ENCODE measurements at places on chromosomes 2 and 18.

DNA sequence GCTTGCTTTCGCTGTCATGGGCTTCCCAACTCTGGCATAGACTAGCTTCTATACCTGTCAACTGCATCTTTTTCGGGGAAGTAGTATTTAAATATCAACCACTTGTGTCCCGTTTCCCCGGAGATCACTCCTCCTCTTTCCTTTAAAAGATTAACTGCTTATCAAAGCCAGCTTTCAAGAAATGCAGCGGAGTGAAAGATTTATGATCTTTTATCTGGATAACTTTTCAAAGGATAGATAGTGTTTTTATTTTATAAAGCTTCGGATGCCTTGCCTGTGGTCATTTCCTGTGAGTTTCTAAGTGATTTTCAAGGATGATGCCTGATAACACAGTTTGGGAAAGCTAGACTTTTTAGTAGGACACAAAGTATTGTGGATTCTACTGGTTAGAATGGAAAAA is 2.9 kb upstream of the IGFBP5 start:
- no peak for DNase-seq

- DNase-seq, result no peak
Observed at GRCh38 chr2:225398372-225398771, 1.1 kb upstream of the NYAP2 start.

GRCh38 chr18:73150199-73150598 is 282.4 kb upstream of the NETO1 start:
- no peak for DNase-seq

DNA sequence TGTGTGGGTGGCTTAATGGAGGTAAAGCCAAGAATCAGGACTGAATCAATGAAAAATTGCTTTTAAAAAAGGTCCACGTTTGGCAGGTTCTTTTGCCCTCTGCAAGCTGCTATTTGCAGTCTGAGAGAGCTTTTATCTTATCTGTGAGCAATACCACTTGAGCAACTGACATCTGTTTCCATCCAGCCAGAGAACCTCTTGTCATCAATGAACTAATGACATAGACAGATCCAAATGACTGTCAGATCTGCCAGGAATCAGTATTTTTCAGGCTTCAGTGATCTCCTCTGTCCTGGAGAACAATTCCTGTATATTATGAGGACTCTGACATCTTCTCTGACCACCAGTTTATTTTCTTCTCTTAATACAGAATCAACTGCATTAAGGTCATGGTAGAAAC is 608.1 kb downstream of the LRP1B start:
- DNase-seq, result no peak

- DNase-seq, result no peak
Observed at GRCh38 chr2:95232232-95232631, 24.9 kb downstream of the ZNF892 start.

- no peak for DNase-seq
Observed at GRCh38 chr2:106073678-106074406, 120.3 kb downstream of the UXS1 start.

- DNase-seq, result no peak
Observed at GRCh38 chr18:7822435-7823331, 255.6 kb downstream of the PTPRM start.

- DNase-seq, result no peak
Observed at GRCh38 chr2:48588745-48589144, 28.9 kb upstream of the GTF2A1L start.

DNA sequence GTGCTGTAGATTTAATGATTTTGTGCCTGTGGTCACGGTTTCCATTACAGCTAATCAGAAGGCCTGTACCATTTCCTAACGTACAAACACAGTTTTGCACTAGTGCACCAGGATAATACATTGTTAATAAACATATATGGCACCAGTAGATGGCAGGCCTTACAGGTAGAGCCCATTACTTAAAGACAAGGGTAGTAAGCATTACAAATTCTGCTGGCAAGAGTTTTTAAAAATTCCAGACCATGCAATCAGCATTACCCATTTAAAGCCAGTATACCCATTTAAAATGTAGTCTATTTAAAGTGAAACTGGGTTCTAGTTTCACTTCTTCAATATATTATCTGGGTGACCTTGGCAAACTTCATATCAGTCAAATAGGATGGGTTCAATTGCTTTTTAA is 224.2 kb downstream of the NUP35 start:
- no peak for DNase-seq

DNA sequence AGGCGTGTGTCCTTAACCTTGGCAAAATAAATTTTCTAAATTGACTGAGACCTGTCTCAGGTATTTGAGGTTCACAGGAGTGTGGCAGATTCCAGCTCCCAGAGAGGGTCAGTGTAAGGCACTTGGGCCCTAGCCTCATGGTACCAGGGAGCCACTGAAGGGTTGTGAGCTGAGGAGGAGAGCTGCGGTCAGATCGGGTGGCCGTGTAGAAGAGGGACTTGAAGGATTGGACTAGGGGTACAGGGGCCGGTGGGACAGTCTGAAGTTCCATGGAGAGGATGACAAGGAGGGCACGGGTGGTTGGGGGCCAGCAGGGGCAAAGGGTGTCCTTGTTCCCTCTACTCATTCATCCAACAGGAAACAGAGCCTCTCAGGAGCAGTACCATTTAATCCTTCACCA is 327.0 kb upstream of the HS6ST1 start:
- DNase-seq, result no peak

GRCh38 chr2:27717070-27717795 is 53.5 kb downstream of the SLC4A1AP start:
- no peak for DNase-seq

DNA sequence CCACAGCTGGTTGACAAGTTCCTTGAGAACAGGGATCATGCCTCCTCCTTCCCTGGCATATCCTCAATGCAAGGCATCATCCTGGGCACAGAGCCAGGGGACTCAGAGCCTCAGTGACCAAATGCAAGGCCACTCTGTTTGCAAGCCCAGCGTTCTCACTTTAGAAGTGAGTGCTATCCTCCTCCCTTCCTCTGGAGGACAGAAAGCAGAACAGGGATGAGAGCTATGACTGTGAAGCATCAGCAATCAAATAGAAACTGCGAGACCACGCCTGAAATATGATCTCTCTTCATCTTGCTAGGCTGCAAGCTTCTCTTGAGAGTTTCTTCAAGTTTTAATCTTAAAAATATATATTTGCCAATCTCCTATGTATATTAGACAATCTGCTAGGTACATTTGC is 119.8 kb downstream of the LRATD1 start:
- DNase-seq, result no peak

- DNase-seq, result no peak
Observed at GRCh38 chr2:225112362-225113126, 70.3 kb upstream of the DOCK10 start.

GRCh38 chr2:231720292-231720986 is 12.1 kb downstream of the PTMA start:
- no peak for DNase-seq

DNA sequence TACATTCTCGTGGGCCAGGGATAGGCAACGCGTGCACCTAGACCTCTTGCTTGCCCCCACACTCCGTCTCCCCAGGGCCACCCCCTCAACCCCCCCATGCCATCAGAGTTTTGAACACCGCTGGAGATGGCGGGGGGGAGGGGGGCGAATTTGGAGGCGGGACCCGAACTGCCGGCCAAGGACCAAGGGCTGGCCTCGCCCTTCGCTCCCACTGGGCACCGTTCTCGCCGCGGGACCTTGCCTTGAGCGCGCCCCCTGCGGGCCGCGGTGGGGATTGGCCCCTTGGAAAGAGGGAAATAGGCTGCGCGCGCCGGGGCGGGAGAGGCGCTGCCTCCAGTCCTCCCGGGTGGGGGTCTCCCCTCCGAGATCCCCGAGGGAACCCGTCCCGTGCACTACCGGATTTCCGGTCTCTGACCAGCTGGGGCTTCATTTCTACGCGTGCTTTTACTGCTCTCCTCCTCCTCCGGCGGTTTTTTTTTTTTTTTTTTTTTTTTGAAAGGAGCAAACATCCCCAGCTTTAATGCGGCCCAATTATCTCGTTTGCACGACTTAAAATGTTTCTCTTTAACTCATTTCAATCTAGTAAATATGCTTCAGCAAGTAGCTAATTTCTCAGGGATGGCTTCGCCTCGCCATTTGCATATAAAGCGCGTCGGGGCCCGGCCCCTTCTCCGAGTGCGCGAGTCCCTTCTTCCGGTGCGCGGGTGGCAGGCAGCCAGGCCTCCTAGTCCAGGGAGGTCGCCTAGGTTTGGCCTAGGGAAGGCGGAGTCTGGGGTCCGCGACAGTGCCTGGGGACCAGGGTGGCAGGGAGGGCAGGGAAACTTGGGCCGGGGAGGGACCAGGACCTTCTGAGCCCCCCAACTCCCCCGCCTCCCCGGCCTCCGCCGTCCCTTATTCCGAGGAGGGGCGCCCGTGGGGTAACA is 10.0 kb upstream of the GBX2 start:
- DNase-seq, result peak; percentile 79

DNA sequence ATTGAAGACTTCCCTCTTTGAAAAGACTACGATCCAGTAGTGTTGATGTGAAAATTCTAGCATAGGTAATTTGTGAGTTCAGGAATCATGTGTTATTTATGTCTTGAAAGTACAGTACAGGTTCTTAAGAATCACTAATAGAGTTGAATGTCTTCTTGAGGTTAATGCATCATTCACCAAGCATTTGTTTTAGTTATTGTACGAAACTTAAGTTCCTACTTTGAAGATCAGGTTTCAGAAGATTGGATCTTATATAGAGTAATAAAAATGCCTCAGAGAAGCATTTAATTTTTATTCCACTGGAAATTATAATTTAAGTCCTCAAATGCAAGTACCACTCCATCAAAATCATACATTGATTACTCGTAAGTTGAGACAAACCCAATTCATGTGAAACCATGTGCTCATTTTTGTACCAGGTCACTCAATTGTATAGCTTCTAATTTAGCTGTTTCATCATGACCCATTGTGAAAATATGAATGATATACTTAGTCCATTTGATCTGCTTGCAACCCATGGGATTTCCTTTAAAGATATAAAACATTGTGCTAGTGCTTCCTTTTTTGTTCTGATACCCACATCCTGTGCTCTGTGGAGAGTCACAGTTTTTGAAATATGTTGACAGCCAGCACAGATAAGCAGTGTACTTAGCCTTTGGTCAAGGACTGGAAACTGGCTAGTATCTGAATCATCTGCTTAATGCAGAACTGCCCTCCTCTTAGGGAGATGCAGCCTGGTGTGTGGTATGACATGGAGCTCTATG is 22.5 kb upstream of the RAB27B start:
- DNase-seq, result peak; percentile 76

- DNase-seq, result no peak
Observed at GRCh38 chr2:862731-863466, 87.8 kb upstream of the SNTG2 start.

DNA sequence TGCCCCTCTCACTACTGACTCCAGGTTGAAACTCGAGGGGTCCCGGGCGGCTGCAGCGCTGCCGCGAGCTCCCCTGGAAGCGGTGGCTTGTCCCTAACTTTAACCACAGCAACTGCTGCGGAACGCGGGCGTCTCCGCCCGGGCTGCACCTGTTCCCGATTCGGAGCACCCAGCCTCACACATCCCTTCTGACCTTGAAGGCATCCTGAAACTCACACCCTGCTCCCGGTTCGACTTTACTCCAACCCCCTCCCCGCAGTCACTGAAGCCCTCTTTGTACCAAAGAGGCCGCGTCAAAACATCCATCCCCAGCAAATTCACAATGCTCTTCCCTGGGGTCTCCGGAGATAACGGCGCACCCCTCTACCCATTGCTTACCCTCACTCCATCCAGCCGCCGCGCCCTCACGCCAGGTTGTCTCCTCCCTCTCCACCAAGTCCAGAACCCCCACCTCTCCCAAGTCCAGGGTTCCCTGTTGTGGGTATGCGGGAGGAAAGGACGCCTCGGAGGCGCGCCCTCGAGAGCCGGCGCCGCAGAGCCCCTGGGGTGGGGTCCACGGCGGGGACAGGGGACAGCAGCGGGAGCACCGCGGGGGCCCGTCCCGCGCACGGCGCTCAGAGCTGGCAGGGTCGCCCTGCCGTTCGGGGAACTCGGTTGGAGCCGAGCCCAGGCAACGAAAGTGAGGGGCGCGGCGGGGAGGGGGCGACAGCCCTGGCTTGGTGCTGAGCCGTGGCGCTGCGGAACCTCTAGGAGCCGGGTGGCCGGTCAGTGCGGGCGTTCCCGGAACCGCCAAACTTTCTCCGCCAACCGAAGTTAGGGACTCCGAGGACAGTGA is 934 bp downstream of the MYO5B start:
- no peak for DNase-seq

GRCh38 chr2:205187731-205188130 is 494.6 kb upstream of the NRP2 start:
- DNase-seq, result peak; percentile 42

- peak; percentile 98 for DNase-seq
Observed at GRCh38 chr2:33069894-33070651, 123.3 kb downstream of the LTBP1 start.

- DNase-seq, result no peak
Observed at GRCh38 chr2:234156326-234156725, 105.8 kb downstream of the SPP2 start.

- no peak for DNase-seq
Observed at GRCh38 chr2:234967201-234967869, 15.5 kb downstream of the SH3BP4 start.

- no peak for DNase-seq
Observed at GRCh38 chr2:124437811-124438210, 412.7 kb downstream of the CNTNAP5 start.

DNA sequence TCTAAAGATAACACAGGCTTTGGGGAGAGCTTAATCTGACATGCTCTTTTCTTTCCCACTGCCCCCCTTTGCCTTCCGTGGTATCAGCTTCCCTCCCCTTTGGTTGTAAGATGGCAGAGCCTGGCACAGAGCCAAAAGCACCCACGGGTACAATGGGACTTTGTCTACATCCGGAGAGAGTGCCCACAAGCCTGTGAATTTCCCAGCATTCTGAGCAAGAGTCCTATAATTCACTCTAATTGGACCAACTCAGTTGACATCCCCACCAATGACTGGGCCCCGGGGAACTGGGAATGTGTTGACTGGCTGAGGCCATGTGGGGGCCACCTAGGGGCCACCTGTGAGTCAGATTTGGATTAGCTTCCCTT is 20.1 kb upstream of the C2orf72 start:
- no peak for DNase-seq

GRCh38 chr2:159998961-159999360 is 63.5 kb downstream of the PLA2R1 start:
- peak; percentile 31 for DNase-seq

GRCh38 chr2:176085120-176085788 is 1.5 kb upstream of the EVX2 start:
- no peak for DNase-seq

DNA sequence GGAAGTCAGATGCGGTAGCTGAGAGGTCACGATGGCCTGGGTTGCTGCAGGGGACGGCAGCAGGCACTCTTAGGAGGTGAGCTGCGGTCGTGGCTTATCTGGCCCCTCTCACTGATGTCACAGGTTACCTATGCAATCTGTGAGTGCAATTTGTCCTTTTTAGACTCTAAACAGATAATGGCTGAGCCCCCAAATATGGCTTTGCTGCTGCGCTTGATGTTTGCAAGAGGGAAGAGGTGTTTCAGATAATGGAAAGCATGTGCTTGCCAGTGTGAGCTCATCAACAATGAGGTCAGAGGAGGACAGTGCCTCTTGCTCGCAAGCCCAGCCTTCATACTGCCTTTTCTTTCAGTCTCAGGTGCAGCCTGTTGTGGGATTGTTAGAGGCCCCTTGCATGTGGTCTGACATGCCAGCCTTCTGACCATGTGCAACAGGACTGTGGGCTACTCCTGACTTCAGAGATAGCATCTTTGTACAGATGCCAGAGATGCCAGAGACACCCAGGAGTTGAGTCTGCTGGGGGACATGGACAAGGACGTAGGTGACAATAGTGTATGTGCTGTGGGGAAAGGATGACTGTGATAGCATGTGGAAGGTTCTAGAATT is 151.3 kb downstream of the TANC1 start:
- no peak for DNase-seq

Measured in fibroblast of skin of scalp (primary cell).